ENCODE measurements at places on chromosomes 11 and 22.

DNA sequence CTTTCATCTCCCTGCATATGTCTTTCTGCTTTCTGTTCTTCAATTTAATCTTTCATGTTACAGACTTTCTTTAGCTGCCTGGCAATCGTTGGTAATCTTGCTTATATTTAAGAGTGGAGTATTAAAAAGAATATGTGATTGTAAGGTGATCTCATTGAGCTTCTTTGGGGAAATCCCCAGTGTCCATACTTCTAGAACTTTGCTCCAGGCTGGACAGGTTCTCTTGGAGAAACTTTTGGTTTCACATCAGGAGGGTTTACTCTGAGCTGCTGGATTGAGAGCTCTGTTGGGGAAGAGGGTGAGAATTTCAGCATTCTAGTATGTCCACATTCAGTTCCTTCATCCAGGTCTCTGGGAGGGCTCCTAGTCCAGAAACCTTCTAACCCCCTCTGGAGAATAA lies 16.1 kb downstream of the LRRC75B start:
- DNase-seq = no peak

- DNase-seq = no peak
Measured at GRCh38 chr11:129290966-129291365, 84.7 kb upstream of the BARX2 start.

GRCh38 chr11:6617315-6617781 lies 1.9 kb downstream of the TPP1 start:
- no peak for DNase-seq

GRCh38 chr11:67371189-67371910 lies 2.0 kb downstream of the CLCF1 start:
- DNase-seq = no peak
